ENCODE measurements at places on chromosomes 13 and 19. TPM values are rescaled to one million over a fixed set of nuclear protein-coding genes. Genes with fewer than 3 reads are reported as not detected.
A peak's percentile ranks its signal among the peaks of the same experiment; 100 is the strongest.

GRCh38 chr19:40691421-40692211 lies 1.2 kb upstream of the NUMBL start:
- DNase-seq: no peak
- H3K4me3 ChIP-seq: no peak overlapping the region
- peaks cover 6% of the 10 kb centered on the region for H3K4me1 ChIP-seq
- no peaks in the 10 kb centered on the region for H3K36me3 ChIP-seq
- no peak overlapping the region for H3K27ac ChIP-seq

- H3K4me3 ChIP-seq: peak within 1 kb of the TSS; percentile 84
- H3K27ac ChIP-seq: peak within 1 kb of the TSS; percentile 93
- no peaks in the 10 kb centered on the region for H3K36me3 ChIP-seq
- peak; percentile 97 for DNase-seq
- no peaks in the 10 kb centered on the region for H3K27me3 ChIP-seq
Measured at GRCh38 chr13:93226623-93227279, at the start of gene GPC6. TSS of gene GPC6 (plus strand) at chr13:93226807.

DNA sequence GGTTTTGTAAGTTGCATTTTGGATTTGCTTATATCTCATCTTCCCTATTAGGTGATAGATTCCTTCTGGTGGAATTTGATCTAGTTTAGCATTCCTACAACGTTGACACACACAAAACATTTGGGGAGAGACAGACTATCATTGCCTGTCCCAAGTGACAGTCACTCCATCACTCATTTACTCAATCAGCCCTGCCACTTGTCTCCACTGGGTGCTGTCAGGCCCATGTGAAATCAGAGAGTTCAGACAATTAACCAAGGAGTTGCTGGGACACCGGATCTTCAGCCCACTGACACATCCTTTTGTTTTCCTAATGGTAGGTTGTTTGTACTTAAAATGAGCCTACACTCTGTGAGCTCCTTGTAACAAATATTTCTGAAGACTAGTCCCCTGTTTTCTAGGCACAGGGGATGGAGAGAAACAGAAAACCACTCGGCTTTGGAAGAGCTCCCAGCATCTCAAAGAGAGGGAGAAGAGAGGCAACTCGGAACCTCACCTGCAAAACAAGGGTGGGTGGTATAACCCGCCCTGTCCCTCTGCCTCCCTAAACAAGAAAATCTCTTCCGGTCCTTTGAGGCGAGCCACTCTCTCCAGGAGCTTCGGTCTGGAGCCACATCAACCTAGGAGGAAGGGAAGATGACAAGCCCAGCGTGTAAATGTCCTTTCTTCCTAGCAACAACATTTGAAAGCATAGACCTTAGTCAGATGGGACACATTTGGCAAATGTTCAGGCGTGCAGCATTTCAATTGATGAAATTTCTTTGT lies 440.9 kb upstream of the KLF12 start:
- peak overlapping the region; percentile 22 for H3K4me3 ChIP-seq
- no peak overlapping the region for H3K27ac ChIP-seq
- peaks cover 13% of the 10 kb centered on the region for H3K4me1 ChIP-seq
- peak; percentile 2 for DNase-seq

ZNF429 gene
- 27.2 TPM for total RNA-seq

CCDC70 gene
- not detected for total RNA-seq

NEK3 gene
- 14.2 TPM for total RNA-seq

Data from cardiac muscle cell (in vitro differentiated cells and primary cell).